ENCODE measurements at places on chromosomes 12 and 14. TPM values are rescaled to one million over a fixed set of nuclear protein-coding genes. Genes with fewer than 3 reads are reported as not detected.

Gene KHNYN
- 28.1 TPM for total RNA-seq

Gene SYNE3
- 0.03 TPM for total RNA-seq

Gene LGMN
- 83.5 TPM for total RNA-seq

Gene ABCB9
- 7.7 TPM for total RNA-seq
